ENCODE measurements at places on chromosomes 11 and 22.

GRCh38 chr11:27795955-27796861 lies 96.0 kb upstream of the BDNF start:
- DNase-seq = no peak

- DNase-seq = no peak
Measured at GRCh38 chr22:24134090-24134846, 47.0 kb upstream of the SUSD2 start.

- DNase-seq = peak; percentile 57
Measured at GRCh38 chr22:29917052-29917902, 34.3 kb downstream of the MTMR3 start.

GRCh38 chr22:27730641-27731433 lies 70.7 kb downstream of the MN1 start:
- no peak for DNase-seq

DNA sequence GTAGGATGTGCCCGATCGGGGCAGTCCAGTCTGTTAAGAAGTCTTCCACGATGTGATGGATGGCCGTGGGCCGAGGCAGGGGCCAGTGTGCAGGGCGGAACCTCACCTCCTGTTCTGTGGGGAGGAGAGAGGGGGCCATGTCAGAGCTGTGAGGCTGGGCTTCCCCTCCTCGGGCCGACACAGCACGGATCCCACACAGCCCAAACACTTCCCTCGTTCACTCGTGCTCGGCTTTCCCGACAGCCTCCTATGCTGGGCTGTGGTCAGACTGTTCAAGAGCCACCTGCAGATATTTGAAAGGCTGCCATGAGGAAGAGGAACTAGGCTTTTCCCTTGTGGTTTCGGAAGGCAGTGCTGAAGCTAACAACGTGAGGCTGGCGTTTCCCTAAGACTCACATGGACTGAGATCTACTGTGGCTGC lies 12.3 kb upstream of the TXN2 start:
- no peak for DNase-seq

- peak; percentile 9 for DNase-seq
Measured at GRCh38 chr11:27656806-27657483, 43.3 kb downstream of the BDNF start.

DNA sequence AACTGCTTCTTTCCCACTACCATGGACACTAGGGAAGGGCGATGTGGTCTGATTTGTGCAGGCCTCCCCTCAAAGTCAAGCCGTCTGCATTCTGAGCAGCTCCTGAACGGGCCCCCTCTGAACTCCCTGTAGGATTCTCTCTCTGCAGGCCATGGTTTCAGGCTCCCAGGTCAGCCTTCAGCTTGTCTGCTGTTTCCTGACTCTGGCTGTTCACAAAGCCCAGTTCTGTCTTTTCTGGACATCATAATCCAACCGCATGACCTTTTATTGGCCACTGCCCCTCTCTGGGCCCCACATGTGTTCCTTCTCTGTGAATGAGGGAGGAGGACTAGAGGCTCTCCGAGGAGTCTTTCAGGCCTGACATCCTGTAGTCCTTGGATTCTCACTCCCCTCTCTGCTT lies 161.0 kb downstream of the FEZ1 start:
- no peak for DNase-seq

GRCh38 chr11:17518366-17518765 lies 25.9 kb downstream of the USH1C start:
- DNase-seq = no peak

DNA sequence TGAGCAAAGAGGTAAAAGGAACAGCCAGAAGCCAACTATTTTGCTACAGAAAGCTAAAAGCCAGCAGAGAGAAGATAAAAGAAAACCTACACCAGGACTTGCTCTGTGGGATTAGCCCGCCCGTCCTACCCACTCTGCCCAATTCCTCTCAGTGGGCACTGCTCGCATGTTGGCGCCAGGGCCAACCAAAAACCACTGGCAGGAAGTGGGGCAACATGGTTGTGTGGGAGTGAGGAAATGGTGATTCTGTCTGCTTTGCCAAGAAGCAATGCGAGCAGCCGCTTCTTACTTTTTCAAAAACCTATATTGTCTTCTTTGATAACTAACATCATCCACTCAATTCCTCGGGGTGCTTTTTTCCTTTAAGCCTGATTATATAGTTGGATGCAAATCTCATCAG lies 14.2 kb upstream of the APOA1 start:
- DNase-seq = no peak

DNA sequence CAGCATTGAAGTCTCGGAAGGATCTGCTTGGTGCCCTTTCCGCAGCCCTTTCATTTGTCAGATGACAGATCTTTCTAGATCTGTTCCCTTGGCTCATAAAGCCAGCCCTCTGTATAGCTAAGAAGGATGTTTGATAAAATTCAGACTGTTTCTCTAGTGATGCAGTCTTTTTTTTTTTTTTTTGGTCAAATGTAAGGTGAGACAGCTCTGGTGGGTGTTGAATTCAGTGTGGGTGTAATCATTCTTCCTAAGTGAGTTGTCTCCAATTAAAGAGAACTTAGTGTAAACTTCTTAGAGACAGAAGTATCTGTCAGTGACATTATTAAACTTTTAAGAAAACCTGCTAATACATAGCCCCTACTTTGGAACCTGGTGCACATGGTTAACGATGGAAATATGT lies 53.3 kb downstream of the AAMDC start:
- no peak for DNase-seq

- no peak for DNase-seq
Measured at GRCh38 chr11:128660947-128661346, 32.9 kb upstream of the FLI1 start.

DNA sequence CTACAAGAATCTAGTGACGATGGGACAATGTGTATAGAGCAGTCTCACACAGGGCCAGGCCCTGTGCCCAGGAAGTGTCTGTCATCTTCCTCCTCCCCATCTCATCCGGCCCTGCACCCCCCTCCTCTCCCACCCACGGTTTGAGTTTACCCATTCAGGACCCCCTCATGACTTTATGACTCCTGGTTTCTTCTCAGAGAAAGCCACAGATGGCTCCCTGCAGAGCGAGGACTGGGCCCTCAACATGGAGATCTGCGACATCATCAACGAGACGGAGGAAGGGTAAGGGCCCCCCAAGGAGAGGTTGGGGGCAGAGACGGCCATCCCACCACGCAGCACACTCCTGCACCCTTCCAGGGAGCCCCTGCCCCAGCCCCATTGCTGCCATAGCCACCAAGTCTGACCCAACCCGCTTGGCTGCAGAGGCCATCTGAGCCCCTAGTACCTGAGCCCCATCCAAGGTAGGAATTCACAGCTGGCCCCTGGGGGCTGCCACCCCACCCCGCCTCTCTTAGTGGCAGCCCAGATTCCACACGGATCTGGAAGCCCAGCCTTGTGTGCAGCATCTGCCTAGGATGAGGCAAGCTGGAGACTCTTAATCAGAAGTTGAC lies 18.1 kb downstream of the TOM1 start:
- no peak for DNase-seq

- no peak for DNase-seq
Measured at GRCh38 chr11:131993246-131993645, 622.8 kb downstream of the NTM start.

DNA sequence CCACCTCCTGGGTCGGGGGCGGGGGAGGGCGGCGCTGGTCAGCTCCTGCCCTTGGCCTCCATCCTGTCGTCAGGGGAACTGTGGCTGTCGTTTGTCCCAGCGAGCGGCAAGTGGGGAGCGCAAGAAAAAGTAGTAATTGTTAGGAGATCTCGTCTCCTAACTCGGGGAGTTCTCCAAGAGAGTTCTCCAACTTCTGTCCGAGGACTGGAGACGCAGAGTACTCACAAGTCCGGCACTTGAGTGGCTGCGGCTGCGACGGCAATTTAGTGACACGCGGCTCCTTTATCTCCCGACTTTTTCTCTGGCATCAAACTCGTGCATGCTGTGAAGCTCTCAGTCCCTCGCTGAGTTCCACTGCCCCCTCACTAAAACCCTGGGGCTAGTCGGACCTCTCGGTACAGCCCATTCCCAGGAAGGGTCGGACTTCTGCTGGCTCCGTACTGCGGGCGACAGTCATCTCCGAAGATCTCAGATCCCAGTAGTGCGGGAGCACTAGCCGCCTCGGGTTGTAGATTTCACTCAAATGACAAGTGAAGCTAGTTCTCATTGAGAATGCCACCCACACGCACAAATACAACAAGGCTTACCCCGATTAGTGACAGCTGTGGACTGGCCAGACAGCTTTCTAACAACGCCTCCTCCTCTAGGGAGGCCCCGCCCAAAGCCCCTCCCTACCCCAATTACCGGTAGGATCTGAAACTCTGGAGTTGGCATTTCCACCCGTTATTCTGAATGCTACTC lies at the start of gene PGR:
TSS of gene PGR (minus strand) at position 611 of the 741 bp plus-strand sequence. CDS start 743 bp downstream, outside the sequence.
- DNase-seq = no peak

DNA sequence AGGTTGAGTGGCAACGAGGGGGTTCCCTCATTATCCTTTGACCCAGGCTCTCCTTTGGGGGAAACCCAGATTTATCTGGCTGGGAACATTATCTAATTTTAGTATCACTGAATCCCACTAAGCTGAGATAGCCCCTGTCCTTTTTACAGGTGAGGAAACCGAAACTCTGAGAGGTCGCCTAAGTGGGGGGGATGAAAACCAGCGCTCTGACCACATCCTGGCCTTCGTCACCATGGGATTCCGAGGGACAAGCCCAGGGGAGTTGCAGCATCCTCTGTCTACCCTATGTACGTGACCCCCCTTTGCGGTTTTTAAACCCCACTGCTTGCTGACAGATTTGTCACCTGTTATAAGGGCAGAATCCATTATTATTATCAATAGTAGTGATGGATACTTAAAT lies 61.0 kb downstream of the ISX start:
- DNase-seq = no peak

- DNase-seq = no peak
Measured at GRCh38 chr22:36874309-36874696, 13.5 kb downstream of the NCF4 start.

DNA sequence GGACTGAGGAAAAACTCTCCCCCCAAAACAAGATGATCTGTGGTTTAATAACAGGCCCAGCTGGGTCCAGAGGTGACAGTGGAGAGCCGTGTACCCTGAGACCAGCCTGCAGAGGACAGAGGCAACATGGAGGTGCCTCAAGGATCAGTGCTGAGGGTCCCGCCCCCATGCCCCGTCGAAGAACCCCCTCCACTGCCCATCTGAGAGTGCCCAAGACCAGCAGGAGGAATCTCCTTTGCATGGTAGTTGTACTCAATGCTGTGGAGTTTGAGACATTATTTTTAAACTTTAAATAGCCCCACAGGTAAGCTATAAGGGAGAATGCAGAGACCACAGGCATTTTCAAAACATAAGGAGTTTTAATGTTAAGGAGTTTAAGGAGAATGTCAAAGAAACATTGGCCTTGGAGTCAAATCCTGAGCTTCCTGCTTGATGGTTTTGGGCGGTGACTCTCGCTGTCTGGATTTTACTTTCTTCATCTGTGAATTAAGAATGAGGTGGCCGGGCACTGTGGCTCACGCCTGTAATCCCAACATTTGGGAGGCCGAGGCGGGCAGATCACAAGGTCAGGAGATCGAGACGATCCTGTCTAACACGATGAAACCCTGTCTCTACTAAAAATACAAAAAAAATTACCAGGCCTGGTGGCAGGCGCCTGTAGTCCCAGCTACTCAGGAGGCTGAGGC lies 6.8 kb downstream of the APOL1 start:
- DNase-seq = no peak

- DNase-seq = no peak
Measured at GRCh38 chr22:27844656-27845591, 43.4 kb upstream of the MN1 start.

GRCh38 chr11:45147891-45148675 lies 1.6 kb downstream of the PRDM11 start:
- DNase-seq = no peak

DNA sequence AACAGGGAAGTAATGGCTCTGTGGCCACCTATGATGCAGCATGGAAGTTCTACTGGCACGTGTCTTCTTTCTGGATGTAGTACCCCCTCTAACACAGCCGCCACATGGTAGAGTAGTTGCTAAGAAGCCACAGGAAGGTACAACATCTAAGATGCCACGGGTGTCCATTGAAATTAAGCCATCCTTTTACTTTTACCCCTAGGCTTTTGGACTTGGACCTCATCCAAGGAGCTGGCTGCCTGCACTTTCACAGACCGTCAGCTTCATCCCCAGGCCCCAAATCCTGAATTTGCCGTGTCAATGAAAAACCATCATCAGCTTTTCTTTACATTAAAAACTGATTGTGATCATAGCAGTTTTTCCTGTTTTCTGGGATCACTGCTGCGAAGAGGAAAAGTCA lies 102.4 kb downstream of the RPL27A start:
- no peak for DNase-seq

All from HepG2 (cell line).